ENCODE measurements at places on chromosomes 12 and 14.

GRCh38 chr12:23139026-23139425, 514.1 kb downstream of the ETNK1 start:
- no peak for DNase-seq

GRCh38 chr14:54309615-54310014, 87.2 kb upstream of the CDKN3 start:
- DNase-seq: no peak

- DNase-seq: no peak
Measured at GRCh38 chr12:123910761-123911193, 61.9 kb downstream of the CCDC92 start.

DNA sequence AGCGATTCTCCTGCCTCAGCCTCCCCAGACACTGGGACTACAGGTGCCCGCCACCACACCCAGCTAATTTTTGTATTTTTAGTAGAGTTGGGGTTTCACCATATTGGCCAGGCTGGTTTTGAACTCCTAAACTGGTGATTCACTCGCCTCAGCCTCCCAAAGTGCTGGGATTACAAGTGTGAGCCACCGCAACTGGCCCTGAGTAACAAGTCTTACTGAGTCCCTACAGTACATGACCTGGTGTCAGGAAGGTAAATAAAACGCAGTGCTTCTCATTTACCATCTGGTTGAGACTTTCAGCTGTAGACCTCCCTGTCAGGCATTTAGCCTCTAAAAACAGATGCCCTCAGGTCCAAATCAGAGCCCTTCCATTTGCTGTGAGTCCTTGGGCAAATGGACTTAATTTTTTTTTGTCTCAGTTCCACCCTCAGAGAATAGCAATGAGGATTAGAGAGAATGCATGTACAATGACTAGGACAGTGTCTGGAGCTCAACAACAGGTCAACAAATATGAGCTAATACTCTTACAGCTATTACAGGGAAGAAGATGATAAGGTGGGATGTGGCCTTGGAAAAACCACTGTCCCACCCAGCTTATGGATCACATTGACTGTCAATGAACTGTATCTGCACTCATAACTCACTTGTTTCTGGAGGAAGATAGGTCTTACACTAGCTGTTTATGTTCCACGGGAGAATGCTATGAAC, 70.5 kb downstream of the PHLDA1 start:
- DNase-seq: no peak

DNA sequence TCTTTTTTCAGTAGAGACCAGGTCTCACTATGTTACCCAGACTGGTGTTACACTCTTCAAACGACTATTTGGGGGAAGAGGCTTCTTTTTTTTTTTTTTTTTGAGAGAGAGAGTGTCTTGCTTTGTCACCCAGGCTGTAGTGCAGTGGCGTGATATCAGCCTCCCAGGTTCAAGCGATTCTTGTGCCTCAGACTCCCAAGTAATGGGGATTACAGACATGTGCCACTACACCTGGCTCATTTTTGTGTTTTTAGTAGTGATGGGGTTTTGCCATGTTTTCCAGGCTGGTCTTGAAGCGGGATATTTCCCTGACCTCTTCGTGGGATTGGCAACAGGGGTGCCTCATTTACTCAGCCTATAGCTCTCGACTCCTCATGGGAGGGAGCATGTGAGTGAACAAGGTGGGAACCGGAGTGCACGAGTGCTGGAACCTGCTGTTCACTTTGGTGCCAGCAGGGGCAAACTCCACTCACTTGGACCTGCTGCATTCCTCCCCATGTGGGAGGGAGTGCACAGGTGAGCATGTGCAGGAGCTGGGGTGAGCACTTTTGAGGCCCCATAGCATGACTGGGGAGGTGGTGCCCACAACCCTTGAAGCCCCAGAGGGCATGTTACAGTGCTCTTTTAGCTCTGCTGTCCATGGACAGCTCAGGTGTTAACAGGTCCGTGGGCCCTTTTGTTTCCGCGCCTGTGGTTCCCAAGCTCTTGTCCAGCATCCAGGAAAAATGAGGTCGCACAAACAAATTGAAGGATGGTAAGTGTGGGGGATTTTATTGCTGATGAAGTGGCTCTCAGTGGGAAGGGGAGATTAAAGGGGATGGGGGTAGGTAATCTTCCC, 79.1 kb upstream of the HECTD1 start:
- DNase-seq: no peak

GRCh38 chr12:132904718-132905328, 17.4 kb upstream of the CHFR start:
- DNase-seq: no peak

GRCh38 chr14:104998801-104999200, 13.2 kb downstream of the CLBA1 start:
- no peak for DNase-seq

DNA sequence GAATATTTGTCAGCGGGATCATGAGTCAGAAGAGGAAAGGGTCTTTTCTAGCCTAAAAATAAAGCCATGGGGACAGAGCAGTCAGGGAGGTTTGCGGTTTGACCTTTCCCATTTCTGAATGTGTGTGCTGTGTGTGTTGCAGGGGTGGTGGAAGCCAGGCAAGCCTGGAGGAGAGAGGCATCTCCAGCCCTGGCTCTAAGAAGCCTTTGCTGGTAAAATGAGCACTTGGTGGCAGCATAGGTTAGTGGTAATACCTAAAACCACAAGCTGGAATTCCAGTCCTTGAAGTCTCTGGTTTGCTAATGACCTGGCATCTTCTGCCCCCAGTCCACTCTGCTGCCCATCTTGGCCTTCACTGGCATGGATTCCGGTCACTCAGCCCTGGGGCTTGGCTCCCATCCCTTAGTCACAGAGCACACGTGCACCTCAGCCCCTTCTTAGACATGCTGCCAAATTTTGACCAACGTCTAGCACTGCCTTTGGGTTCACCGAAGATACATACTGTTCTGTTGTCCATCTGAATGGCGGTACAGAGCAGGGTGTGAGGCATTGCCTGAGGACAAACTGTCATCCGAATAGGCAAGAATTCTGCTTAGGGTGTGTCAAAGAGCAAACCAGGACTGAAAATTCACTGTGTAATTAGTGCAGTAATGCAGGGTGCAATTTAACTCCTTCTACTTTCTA, 52.7 kb downstream of the KCNA5 start:
- DNase-seq: peak; percentile 51

GRCh38 chr14:71474301-71475265, 457.6 kb upstream of the RGS6 start:
- no peak for DNase-seq

DNA sequence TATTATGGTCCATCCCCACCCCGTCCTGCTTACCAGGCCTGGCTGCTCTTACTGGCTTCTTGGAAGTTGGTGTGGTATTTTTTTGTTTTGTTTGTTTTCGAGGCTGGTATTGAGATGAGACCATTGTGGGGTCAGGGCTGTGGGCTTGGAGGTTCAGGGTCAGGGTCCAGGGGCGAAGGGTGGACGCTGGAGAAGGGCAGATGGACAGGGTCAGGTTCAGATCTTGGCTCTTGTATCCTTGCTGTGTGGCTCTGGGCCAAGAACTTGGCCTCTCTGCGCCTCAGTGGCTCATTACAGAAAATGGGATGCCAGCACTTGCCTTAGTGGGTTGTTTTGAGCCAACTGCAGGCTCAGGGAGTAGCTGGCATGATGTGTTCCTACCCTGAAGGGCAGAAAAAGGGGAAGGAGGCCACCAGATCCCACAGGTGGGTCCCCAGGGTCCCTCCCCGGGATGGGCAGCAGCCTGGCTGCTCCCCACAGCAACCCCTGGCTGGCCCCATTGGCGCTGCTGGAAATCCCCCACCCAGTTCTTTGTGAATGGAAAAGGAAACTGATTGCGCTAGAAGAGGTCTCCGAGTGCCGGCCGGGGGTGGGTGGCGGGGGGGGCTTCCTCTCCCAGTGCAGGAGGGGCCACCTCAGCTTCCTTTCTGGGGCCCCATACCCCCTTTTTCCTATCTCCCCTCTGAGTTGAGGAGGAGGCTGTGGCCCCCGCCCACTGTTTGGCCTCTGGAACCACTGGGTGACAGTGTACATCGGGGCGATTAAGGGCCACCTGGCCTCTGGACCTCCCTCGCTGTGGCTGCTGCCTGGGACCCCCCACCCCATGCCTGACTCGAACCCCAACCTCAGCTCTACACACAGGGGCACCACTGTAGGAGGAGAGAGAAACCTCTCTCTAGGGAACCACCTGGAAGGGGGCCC, 25.0 kb downstream of the SH2B3 start:
- DNase-seq: no peak

DNA sequence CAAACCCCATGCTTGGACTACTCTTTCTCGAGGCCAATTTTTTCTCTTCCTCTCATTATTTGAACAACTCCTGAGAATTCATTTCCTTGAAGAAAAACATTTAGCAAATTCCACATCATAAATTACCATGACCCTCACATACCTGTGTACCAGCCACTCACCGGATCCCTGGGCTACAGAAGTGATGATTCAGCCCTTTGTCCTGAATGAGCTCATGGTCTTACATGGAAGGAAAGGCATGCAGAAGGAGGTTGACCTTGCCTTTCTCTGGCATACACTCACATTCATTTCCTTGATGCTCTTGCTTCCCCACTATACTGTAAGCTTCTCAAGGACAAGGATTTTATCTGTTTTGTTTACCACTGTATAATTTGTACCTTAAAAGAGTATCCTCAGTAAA, 191.5 kb downstream of the SLC5A8 start:
- peak; percentile 43 for DNase-seq

- no peak for DNase-seq
Measured at GRCh38 chr12:4630262-4630661, 18.6 kb downstream of the AKAP3 start.

- no peak for DNase-seq
Measured at GRCh38 chr12:1540690-1541089, 53.7 kb downstream of the FBXL14 start.

GRCh38 chr12:41055875-41056577, 132.1 kb upstream of the PDZRN4 start:
- DNase-seq: no peak

- DNase-seq: no peak
Measured at GRCh38 chr12:54561164-54561563, 11.8 kb downstream of the PDE1B start.
